ENCODE measurements at places on chromosomes 11 and 22. TPM values are rescaled to one million over a fixed set of nuclear protein-coding genes. Genes with fewer than 3 reads are reported as not detected.
A peak's percentile ranks its signal among the peaks of the same experiment; 100 is the strongest.

DNA sequence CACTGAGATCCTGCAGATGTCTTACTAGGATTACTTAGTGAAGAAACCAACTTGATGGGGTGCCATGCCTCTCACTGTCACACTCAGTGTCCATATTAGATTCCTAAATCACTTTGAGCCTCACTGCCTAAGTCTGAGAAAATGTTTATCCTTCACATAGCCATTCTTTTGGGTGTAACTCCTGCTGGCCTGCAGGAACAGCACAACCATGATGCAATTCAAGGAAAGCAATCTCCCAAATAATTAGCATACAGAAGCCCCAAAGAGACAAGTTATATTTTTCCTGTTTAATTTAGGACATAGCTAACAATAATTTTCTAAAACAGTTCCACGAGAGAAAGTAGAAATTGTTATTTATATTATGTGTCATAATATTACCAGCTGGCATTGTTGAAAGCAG, 655.5 kb downstream of the KCNA4 start:
- DNase-seq = no peak

DNA sequence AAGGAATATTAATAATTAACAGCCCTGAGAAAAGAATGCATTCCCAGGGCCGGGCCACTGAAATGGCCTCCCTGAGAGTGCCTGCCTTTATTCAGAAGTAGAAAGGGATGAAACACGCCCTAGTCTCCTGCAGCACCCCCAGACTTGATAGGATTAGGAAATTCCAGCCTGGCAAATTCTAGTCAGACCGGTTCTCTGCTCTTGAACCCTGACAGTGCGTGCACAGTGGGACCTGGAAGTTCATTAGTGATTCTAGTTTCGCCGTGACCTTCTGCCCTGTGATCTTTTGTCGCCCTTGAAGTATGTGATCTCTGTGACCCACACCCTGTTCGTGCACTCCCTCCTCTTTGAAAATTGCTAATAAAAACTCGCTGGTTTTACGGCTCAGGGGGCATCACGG, 2.1 kb upstream of the GSTP1 start:
- peak; percentile 73 for DNase-seq

The CHRNA10 gene
- 2.4 TPM for total RNA-seq

- no peak for DNase-seq
Measured at GRCh38 chr11:120268686-120269085, 28.7 kb downstream of the POU2F3 start.

GRCh38 chr11:69817265-69818230, 1.7 kb downstream of the FGF3 start:
- DNase-seq = no peak

- DNase-seq = no peak
Measured at GRCh38 chr22:32710896-32711295, 90.6 kb upstream of the TIMP3 start.

GRCh38 chr22:20194681-20195593, 44.1 kb upstream of the CCDC188 start:
- no peak for DNase-seq

The C11orf16 gene
- not detected for total RNA-seq

DNA sequence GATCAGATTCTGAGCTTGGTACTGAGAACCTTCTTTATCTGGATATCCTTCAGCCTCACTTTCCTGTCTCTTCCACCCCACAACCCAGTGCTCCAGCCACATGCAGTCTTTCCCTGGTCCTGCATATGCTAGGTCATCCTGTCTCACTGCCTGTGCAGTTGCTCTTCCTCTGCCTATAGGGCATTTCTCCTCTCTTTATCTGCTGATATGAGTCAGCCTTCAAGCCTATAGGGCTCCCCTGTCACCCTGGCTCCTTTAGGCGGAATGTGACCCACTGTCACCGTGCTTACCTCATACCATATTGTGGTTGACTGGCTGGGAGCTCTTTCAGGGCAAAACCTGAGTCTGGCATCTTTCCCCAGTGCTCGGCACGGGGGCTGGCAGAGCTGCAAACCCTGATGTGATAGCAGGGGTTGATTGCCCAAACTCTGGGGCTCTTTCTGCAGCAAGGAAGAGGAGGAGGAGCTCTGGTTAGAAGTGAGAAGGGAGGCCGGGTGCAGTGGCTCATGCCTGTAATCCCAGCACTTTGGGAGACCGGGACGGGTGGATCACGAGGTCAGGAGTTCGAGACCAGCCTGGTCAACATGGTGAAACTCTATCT, 26.3 kb downstream of the MEI1 start:
- DNase-seq = no peak

DNA sequence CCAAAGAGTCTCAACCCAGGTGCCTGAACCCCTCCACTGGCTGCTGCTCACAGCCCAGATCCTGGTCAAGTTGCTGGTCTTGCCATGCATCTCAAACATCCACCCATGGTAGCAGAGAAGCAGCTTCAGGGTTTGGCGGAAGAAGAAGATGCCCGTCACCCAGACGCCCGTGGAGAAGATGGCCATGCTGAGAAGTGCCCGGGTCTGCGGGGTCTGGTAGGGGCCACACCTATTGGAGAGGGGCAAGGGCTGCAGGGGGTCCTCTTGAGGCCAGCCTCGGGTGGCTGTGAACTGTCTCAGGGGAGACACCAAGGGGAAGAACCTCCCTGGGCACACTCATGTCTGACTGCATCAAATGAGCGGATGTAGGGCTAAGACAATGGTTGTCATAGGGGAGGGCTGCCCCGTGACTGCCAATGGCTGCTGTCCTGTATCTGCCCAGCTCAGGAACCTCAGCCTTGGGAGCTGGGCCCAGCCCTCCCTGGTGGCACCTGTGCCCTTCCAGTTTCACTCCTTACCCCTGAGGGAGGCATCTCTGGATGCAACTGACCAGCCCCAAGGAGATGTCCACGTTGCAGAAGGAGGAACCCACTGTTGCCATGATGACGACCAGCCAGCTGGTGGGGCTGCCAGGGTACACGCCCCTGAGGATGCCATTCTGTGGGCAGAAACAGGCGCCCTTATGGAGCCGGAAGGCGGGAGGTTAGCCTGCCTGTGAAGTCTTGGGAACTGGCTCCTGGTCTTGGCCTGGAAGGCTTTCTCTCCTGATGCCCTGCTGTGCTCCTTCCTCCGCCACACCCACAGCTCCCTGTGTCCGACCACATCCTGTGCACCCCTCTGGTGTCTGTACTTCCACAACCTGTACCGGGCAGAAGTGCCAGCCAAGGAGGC, 1.2 kb downstream of the CPT1B start:
- no peak for DNase-seq

DNA sequence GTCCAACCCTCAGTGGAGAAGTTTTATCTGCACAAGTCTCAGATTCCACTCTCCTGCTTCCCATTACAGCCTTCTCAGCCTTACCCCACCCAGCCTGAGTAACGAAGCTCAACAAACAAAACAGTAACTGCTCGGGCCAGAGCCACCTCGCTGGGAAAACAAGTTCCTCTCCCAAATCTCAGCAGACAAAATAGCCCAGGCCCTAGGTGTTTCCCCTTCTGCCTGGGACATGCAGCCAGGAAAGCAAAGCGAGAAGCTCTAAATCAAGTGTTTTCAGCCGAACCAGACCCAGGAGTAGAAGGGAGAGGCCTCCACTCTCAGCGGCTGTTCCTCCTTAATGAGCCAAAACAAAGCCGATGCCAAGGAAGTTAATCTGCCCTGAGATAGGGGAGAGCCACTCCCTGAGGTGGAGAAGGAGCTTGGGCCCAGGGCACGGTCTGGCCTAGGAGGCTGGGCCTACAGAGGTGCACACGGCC, 44.0 kb downstream of the LIF start:
- DNase-seq = peak; percentile 75

GRCh38 chr11:105673089-105673488, 63.2 kb downstream of the GRIA4 start:
- peak; percentile 18 for DNase-seq

GRCh38 chr11:64138398-64138797, 27.5 kb downstream of the MACROD1 start:
- no peak for DNase-seq

The FZD4 gene
- 4.3 TPM for total RNA-seq

DNA sequence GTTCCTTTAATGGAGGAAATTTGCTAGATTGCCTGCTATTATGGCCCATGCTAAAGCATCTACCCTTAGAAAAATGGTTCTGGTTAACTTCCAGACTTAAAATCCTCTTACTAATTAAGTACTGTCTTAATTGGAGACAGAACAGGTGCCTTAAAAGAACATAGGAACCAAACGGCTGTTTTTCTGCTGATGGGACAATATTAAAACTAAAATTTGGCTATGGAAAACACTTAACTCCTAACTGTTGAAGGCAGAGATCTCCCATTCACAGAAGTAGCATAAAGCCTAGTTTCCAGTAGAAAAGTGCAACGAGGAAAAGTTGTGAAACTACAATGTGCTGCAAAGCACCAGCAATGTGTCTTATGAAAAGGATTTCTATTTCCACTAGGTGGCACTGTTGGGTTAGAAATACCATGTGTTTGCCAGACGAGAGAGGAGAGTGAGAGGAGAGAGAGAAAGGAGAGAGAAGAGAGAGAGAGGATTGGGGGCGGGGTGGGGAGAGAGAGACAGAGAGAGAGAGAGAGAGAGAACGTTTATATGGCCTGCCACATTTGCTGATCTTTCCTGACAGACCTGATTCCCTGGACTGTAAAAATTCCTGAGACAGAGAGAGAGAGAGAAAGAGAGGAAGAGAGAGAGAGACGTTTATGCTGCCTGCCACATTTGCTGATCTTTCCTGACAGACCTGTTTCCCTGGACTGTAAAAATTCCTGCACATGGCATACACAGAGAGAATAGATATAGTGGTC, 51.5 kb downstream of the FAM181B start:
- peak; percentile 20 for DNase-seq

- no peak for DNase-seq
Measured at GRCh38 chr11:1044160-1044559, 7.6 kb upstream of the MUC6 start.

The MRGPRX4 gene
- not detected for total RNA-seq

The PKNOX2 gene
- 0.52 TPM for total RNA-seq

DNA sequence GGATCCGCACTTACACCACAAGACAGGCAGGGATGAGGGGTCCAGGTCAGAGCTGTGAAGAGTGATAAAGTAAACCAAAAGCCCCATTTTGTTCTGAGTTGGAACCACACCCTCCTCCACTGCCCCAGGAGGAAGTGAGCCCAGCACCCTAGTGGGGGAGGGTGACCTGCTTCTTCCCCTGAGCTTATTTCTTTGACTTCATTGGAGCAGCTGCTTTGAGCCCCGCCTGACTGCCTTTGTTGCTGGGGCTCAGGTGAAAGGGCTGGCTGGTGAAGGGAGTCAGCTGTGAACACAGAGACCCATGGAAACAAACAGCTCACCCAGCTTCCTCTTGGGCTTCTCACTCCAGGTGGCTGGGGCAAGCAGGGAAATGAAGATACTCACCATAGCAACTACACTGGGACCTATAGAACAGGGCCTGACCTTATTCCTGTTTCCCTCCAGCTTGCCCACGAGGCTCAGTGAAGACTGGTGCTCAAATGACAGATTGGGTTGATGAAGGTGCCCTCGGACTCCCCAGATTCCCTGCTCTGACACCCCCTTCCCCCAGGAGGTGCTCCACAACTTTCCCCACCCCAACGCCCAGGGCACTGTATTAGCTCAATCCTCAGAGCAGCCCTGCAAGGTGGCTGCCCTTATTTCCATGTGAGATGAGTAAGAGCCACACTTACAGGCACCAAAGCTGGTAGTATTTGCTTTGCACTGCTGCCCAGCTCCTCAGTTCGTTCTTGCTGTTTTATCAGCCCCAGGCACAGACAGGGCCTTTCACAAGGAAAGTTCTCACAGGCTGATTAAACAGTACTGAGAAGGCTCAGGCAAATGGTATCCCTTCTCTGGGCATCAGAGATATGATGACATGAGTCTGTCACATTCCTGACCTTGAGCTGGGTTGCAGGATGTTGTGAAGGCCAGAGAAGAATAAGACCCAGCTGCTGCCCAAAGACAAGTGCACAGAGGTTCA, 2.4 kb downstream of the UCP2 start:
- DNase-seq = peak; percentile 83

DNA sequence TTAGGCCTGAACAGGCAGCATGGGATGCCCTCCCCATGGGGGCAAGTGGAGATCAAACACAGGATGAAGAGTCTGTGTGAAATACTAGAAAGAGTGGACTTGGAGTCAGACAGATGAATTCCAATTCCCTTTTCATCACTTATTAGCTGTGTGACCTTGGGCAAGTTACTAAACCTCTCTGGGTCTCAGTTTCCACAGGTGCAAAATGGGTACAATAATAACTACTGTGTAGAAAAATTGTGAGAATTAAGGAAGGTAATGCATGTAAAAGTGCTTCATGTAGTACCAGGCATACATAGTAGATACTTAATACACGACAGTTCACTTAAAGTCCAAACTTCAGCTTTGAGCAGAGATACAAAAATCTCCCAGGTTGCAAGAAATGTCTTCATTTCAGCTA, 176.4 kb downstream of the DSCAML1 start:
- DNase-seq = no peak

GRCh38 chr11:1823376-1824220, 11.2 kb upstream of the SYT8 start:
- no peak for DNase-seq

The ANO5 gene
- 7.5 TPM for total RNA-seq

GRCh38 chr11:117606790-117607189, 190.2 kb downstream of the DSCAML1 start:
- no peak for DNase-seq
